ENCODE measurements at places on chromosomes 7 and 10. TPM values are rescaled to one million over a fixed set of nuclear protein-coding genes. Genes with fewer than 3 reads are reported as not detected.

The COX15 gene
- total RNA-seq, result 36.7 TPM

The HMX3 gene
- not detected for total RNA-seq

- DNase-seq, result no peak
Observed at GRCh38 chr10:33301097-33301789, 33.2 kb downstream of the NRP1 start.

GRCh38 chr10:87850742-87851205, 12.6 kb downstream of the KLLN start:
- peak; percentile 40 for DNase-seq

DNA sequence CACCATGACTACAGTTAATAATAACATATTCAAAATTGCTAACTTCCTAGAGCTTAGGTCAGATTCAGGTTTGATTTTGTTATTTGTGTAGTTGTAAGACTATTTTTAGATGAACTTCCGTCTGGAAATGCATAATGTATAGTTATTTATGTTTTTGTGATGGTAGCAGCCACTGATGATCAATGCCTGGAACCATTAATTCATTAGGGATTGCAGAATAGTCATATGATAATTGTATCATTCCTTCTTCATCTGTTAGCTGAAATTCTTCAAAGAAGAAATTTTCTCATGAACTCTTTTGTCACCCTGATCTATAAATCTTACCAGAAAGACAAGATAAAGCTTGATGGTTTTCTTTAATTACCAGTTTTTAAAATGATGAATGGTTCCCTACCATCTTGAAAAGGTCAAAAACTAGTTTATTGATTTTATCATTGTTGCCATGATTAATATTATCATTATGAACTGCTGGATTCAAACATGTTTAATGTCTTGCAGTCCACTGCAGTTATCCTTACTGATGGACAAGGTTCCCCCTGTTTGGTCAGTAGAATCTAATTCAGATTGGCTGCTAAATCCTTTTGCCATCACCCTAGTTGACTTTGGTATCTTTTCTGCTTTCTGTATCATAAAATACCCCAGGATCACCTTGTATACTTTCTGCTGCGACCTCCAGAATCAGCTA, 433.3 kb downstream of the GPAM start:
- no peak for DNase-seq

GRCh38 chr10:108789919-108790318, 1133.4 kb downstream of the XPNPEP1 start:
- DNase-seq, result no peak

DNA sequence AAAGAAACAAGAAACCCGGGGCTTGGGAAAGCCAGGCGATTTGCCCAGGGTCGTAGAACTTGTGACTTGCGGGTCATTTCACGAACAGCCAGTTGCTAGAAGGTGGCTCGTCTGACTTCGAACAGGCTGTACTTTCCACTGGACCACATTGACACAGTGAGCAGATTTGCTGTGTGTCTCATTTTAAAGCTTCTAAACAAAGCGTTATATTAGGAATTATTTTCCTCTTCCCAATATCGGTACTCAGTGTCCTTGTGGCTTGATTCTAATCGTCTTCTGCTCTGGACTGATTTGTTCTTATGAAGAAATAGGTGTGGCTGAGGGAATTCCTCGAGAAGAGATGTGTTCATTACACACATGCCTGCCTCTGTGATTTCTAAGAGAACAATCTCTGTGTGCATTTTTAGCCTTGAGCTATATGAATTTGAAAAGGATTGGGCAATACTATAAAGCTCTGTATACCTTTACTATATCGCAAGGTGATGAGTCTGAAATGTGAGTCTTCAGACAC, 150.0 kb upstream of the PRR15 start:
- DNase-seq, result no peak

GRCh38 chr10:49119746-49120145, 4.4 kb upstream of the VSTM4 start:
- DNase-seq, result no peak

The SKIDA1 gene
- total RNA-seq, result 0.05 TPM

- no peak for DNase-seq
Observed at GRCh38 chr10:109432281-109432680, 491.0 kb downstream of the XPNPEP1 start.

The CH25H gene
- total RNA-seq, result not detected
